Airway epithelial cell (primary cell): ENCODE measurements at places on chromosomes 1 and 21. TPM values are rescaled to one million over a fixed set of nuclear protein-coding genes. Genes with fewer than 3 reads are reported as not detected.

The FMO1 gene
- total RNA-seq = not detected in 2 replicates

The RGS16 gene
- total RNA-seq = 0.74 and 1.2 TPM in 2 replicates

The HSPA6 gene
- total RNA-seq = 0.19 and 0.21 TPM in 2 replicates

The SPOCD1 gene
- 4.4 and 5.6 TPM in 2 replicates for total RNA-seq

The SPRR5 gene
- 0.71 TPM in 1 of 2 replicates, not detected in the other for total RNA-seq

The CEPT1 gene
- total RNA-seq = 24.8 and 35.0 TPM in 2 replicates

The SPRR3 gene
- 286 and 324 TPM in 2 replicates for total RNA-seq

The TINAGL1 gene
- 271 and 279 TPM in 2 replicates for total RNA-seq

The DMBX1 gene
- not detected in 2 replicates for total RNA-seq

The TNFRSF9 gene
- total RNA-seq = not detected in 2 replicates

The KIAA0319L gene
- total RNA-seq = 45.2 and 48.5 TPM in 2 replicates

The ADAMTS4 gene
- 0.05 and 0.07 TPM in 2 replicates for total RNA-seq

The SARS1 gene
- 208 and 217 TPM in 2 replicates for total RNA-seq

The TGFBR3 gene
- 0.35 and 0.51 TPM in 2 replicates for total RNA-seq

The PCP4L1 gene
- 1.3 and 1.9 TPM in 2 replicates for total RNA-seq

The ATP6V1G3 gene
- not detected in 2 replicates for total RNA-seq

The H6PD gene
- total RNA-seq = 5.9 and 7.6 TPM in 2 replicates

The CFHR2 gene
- total RNA-seq = not detected in 2 replicates

The IL24 gene
- total RNA-seq = 0.23 and 0.35 TPM in 2 replicates

The OR2L13 gene
- not detected in 2 replicates for total RNA-seq

The CASQ1 gene
- not detected in 2 replicates for total RNA-seq

The LRRC53 gene
- total RNA-seq = not detected in 2 replicates

The FBXO28 gene
- total RNA-seq = 17.2 and 18.6 TPM in 2 replicates

The XCL1 gene
- not detected in 2 replicates for total RNA-seq

The FGR gene
- not detected in 2 replicates for total RNA-seq

The MAEL gene
- not detected in 2 replicates for total RNA-seq

The TSPAN2 gene
- 0.14 and 0.28 TPM in 2 replicates for total RNA-seq

The CD244 gene
- 0.07 TPM in 1 of 2 replicates, not detected in the other for total RNA-seq

The MAN1C1 gene
- total RNA-seq = 0.65 and 1.1 TPM in 2 replicates

The FMOD gene
- 0.05 TPM in 1 of 2 replicates, not detected in the other for total RNA-seq

The C1orf87 gene
- not detected in 2 replicates for total RNA-seq

The CD84 gene
- total RNA-seq = not detected in 2 replicates

The HMCN1 gene
- total RNA-seq = 0.46 and 1.3 TPM in 2 replicates

The CLCA1 gene
- total RNA-seq = 0.14 TPM in 1 of 2 replicates, not detected in the other

The CD1C gene
- total RNA-seq = not detected in 2 replicates

The OR6K6 gene
- total RNA-seq = not detected in 2 replicates

The PIGC gene
- total RNA-seq = 16.9 and 17.2 TPM in 2 replicates

The CATSPERE gene
- 0.07 TPM in 1 of 2 replicates, not detected in the other for total RNA-seq

The LORICRIN gene
- total RNA-seq = not detected in 2 replicates

The CCDC17 gene
- 0.19 and 0.56 TPM in 2 replicates for total RNA-seq

The VCAM1 gene
- 0.07 TPM in 1 of 2 replicates, not detected in the other for total RNA-seq

The TPTE gene
- not detected in 2 replicates for total RNA-seq

The GALNT2 gene
- 77.5 and 95.7 TPM in 2 replicates for total RNA-seq
